Amniotic stem cell (primary cell): ENCODE measurements at places on chromosomes 2 and 18.

DNA sequence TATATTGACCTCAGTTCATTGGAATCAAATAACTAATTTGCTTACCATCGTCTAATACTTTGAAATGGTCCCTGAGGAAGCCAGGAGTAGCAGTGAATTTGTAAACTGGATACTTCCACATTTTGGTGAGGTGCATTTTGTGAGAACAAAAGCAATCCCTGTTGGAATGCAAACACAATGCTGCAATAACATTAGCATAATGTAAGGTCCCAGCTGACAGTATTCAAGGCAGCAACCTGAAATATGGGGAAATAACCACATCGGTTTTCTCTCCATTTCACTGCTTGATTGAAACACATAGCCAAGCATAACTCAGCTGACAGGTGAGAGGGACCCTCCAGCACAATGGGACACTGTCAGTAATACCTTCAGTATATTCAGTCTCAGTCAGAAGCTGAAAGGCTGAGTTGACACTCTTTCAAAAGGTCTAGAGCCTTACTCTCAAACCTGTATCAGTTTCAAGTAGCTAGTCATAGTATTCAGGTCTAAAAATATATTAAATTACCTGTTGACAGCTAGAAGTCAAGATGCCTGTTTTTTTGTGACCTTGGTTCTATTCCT lies 1311.9 kb upstream of the NRXN1 start:
- DNase-seq, result no peak

GRCh38 chr18:75167759-75168618 lies 41.0 kb downstream of the PTGR3 start:
- DNase-seq, result no peak

DNA sequence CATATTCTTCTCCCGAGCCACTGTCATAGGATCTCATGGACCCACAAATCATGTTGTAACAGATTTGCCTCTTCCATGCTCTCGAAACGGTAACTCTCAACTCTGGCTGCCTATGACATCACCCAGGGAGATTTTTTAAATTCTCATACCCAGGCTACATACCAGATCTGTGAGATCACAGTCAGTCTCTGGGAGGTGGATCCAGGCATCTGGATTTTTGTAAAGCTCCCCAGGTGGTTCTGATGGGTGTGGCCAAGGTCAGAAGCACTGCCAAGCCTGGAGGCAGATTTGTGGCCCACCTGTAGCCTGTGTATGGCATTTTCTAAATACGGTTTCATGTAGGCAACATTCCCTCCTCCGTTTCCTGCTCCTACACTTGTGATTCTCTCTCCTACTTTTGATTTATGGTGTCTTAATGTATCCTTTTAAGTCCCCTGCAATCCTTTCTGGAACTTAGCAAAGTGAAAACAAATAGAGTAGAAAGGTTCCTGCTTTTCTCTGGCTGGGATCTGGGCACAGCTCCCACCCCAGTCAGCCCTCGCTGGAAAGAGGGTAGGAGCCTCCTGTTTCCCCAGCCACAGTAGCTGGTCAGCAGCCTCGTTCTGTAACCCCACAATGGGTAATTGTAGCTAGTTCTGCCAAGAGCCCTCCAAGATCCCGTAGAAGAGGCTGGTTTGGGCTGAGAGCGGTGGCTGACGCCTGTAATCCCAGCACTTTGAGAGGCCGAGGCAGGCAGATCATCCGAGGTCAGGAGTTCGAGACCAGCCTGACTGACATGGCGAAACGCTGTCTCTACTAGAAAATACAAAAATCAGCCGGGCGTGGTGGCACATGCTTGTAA lies 96.2 kb downstream of the KLHL29 start:
- DNase-seq, result no peak

GRCh38 chr2:239348563-239349452 lies 52.0 kb downstream of the HDAC4 start:
- no peak for DNase-seq

GRCh38 chr18:31680831-31681568 lies 3.4 kb downstream of the B4GALT6 start:
- DNase-seq, result no peak

DNA sequence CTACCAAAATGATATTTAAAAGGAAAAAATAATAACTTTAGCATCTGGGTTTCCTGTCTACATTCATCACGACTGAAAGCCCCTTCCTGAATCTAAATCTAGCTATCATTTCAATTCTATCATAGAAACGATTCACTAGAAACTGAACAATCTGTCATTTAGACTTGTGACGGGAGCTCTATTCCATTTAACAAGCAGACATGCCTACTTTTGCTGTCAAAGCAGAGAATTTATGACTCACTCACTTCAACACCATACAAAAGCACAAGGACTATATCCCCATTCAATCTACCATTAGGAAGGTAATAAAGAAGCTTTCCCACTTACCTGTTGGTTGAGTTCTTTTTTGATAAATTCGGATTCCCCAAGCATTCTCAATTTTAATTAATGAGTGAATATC lies 1072.3 kb downstream of the LRP1B start:
- DNase-seq, result no peak

- no peak for DNase-seq
Observed at GRCh38 chr18:63514888-63515678, 27.1 kb upstream of the SERPINB12 start.

DNA sequence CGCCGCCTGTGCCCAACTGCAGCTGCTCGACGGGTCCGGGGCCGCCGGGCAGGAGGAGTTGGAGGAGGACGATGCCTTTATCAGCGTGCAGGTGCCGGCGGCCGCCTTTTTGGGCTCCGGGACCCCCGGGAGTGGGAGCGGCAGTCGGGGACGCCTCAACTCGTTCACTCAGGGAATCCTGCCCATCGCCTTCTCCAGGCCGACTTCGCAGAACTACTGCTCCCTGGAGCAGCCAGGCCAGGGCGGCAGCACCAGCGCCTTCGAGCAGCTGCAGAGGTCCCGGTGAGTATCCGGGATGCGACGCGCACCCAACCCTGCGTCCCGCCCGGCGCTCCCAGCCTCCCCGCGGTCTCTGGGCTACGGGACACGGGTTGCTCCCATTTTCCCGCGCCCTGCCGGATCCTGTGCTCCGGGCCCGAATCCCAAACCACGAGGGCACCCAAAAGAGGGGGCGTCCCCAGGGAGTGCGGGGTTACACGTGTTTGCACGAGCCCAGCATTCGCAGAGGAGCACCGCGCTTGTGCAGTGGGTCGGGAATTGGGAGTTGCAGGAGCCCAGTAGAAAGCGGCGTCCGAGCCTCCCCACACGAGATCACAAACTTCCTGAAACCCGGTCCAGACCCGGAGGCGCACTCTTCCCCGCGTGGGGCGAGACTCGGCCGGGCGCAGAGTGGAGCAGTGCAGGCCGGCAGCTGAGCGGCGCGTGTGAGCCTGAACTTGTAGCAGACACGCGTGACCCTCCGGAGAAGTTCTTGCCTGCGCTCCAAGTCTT lies 1.2 kb downstream of the CABLES1 start:
- no peak for DNase-seq

GRCh38 chr18:22504251-22505030 lies 86.7 kb upstream of the CTAGE1 start:
- no peak for DNase-seq

- DNase-seq, result no peak
Observed at GRCh38 chr2:240873805-240874714, 5.4 kb downstream of the AGXT start.

GRCh38 chr18:50955253-50955652 lies 12.6 kb upstream of the ELAC1 start:
- no peak for DNase-seq

- no peak for DNase-seq
Observed at GRCh38 chr2:65790676-65790935, 358.2 kb upstream of the SPRED2 start.

DNA sequence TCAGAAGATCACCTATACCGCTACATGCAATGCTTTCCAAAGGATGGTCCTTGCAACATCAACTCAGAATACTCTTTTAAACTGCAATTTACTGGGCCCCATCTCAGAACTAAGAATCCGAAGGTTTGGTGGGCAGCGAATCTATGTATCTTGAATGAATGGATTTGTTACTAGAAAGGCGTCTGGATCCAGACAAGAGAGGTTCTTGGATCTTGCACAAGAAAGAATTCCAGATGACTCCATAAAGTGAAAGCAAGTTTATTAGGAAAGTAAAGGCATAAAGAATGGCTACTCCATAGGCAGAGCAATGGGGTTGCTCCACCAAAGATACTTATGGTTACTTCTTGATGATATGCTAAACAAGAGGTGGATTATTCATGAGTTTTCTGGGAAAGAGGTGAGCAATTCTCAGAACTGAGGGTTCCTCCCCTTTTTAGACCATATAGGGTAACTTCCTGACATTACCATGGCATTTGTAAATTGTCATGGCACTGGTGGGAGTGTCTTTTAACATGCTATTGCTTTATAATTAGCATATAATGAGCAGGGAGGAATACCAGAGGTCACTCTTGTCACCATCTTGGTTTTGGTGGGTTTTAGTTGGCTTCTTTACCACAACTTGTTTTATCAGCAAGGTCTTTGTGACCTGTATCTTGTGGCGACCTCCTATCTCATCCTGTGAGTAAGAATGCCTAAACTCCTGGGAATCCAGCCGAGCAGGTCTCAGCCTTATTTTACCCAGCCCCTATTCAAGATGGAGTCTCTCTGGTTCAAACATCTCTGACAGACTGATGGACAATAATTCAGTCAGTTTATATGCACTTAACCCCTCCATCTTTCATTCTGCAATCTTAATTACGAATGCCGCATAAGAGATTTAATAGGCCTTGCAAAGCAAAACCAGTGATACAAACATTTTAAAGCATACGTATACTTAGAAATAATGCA lies 7.5 kb upstream of the RMDN2 start:
- no peak for DNase-seq

DNA sequence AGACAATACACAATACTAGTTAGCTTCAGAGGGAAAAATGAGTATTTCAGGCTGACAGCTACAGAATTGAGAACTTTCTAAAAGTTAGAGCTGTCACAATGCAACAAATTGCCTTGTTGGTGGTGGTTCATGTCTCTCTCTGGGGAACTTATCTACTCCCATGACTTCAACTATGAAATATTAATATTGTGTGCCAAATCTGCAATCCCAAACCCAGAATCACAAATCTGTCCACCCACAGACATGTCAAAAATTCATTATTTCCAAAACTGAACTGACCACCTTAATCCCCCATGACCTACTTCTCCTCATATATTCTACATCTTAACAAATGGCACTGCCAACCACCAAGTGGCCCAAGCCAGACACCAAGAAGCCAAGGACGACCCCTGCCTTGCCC lies 143.5 kb downstream of the TCF4 start:
- DNase-seq, result no peak

DNA sequence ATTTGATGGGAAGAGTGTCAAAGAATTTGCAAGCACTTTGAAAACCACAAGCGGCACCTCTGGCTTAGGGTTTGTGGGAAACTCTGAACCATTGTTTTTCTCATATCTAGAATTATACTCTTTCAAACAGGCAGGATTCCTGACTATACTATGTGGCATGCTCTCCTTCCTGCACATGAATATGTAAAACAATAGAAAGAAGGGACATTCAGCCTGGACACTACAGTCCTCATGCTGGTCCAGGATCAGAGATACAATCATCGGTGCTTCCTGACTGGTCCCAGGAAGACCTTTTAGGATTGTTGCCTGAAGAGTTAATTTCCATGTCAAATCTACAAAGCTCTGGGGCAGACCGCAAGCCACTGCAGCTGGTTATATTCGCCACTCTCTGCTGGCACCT lies 55.7 kb upstream of the RASGRP3 start:
- no peak for DNase-seq

DNA sequence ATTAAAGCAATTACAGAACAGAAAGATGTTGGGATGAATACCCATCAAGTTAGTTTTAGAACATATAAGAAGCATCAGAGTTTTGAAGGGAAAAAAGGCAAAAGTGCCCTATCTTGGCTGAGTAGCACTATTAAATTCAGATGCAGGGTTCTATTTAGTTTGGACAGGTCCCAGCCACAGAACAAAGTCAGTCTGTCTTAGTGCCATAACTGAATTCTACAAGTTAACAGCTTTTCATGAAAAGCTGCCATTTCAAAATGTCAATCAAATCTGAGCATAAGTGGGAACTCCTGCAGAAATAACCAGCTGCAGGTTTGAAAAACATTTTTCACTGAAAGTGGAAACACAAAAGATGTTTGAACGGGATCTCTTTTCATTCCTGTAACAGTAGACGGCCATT lies 160.4 kb downstream of the SRBD1 start:
- DNase-seq, result no peak
